Aorta (tissue), 5 donors: ENCODE measurements at places on chromosomes 3 and 15.
A peak's percentile ranks its signal among the peaks of the same experiment; 100 is the strongest.

- no peak for DNase-seq
Measured at GRCh38 chr15:73687351-73687750, 3.2 kb downstream of the CD276 start.

GRCh38 chr15:43239732-43240491, 19.1 kb upstream of the EPB42 start:
- DNase-seq, result no peak

DNA sequence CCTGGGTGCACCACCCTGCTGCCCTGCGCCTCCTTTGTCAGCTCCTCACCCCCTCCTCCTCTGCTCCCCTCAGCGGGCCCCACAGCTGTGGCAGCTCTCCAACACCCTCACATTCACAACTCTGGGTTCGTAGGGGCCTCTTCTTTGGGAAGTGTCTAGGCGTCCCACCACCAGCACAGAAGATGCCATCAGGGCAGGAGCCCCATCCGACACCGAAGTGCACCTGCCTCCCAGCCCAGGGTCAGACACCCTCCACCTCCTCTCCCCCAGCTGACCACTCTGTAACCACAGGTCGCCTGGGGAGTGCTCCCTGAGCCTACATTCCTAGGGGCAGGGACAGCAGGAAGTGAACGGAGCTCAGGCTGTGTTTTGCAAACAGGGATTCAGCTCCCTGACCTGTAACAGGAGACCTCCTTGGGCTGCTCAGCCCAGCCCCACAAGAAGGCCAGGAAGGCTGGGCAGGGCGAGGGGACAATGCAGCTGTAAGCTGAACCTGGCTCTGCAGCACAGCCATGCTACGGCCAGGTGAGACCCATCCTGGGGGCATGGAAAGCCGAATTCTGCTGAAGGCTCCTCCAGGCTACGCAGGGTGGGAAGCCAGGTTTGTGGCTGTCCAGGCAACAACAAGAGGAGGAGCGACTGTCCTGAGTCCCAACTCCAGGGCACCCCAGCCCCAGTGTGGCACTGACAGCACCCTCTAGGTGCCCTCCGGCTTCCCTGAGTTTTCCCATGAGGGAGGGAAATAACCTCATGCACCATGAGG, 269.0 kb downstream of the GOLGA6L6 start:
- no peak for DNase-seq

GRCh38 chr3:122415762-122416654, at the start of gene WDR5B:
TSS of gene WDR5B (minus strand) at chr3:122416062. CDS start at chr3:122415528, 534 bp downstream.
- DNase-seq, result peak; percentile 99

DNA sequence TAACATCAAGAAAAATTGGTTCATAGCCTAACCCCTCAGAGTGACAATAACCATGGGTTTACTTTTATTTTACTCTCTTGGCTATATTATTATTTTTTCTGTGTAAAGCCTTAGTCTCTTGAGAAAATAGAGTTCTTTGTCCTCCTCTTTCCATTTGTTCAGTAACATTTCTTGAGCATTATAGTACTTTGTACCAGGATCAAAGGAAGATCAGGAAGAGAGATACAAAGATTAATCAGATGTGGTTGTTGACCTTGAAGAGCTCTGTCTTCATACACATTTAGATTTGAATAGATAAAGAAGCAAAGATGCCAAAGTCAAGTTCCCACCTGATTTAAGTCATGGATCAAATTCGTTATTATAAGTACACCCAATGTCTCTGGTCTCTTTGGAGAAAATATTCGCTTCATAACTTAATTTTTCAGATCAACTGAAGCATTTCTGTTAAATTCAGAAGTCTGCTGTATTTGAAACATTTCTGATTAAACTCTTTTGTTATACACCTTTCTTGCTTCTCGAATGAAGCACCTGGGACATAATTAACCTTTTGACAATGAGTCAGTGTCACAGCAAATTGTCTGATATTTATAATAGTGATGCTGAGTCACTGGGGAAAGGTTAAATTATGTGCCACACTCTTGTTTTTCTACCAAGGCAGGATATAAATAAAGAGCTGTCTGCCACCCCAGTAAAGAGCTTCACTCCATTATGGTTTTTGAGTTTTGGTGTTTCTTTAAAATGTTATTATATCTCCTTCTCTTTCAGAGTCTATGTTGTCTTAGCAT, 100.2 kb downstream of the GHSR start:
- no peak for DNase-seq

DNA sequence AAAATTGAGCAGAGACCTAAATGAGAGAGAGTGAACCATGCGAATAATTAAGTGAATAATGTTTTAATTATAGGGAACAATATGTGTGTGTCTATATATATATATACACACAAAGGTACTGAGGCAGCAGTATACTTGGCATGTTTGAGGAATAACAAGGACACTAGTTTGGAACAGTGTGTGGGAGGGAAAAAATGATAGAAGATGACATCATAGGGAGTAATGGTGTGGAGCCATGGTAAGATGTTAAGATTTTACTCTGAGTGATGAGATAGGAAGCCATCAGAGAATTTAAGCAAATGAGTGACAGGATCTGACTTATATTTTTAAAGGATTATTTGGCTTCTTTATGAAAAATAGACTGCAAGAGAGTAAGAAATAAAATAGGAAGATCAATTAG, 29.1 kb downstream of the DTWD1 start:
- no peak for DNase-seq

DNA sequence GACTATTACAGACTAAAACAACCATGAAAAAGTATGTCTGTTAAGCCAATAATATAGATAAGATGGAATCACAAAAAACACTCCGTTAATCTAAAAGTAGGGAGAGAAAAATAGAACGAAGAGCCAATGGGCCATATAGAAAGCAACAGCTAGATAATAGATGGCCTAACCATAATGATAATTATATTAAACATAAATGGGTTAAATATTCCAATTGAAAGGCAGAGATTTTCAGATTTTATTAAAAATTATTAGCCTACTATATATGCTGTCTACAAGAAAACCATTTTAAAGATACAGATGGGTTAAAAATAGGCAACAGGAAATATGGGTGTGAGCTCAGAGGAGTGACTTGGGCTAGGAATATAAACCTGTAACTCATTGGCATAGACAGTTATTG, 76.3 kb downstream of the ATP8B4 start:
- DNase-seq, result no peak

DNA sequence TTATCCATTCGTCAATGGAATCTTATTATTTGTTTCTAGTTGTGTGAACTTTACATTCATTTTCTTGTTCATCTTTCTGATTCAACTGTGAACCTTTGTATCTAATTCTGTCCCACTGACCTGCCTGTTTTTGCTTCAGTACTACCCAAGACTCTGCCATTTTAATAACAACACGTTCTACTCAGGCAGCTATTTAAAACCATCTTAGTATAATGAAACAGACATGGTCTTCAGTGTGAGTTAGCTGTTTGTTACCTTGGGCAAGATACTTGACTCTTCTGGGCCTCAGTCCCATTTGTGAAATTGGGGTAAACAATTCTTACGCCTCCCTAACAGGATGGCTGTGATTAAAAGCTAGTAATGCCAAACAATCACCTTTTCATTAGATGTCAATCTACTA, 1.6 kb downstream of the BTBD1 start:
- no peak for DNase-seq

- no peak for DNase-seq
Measured at GRCh38 chr3:124401843-124402242, 328.4 kb upstream of the UMPS start.

DNA sequence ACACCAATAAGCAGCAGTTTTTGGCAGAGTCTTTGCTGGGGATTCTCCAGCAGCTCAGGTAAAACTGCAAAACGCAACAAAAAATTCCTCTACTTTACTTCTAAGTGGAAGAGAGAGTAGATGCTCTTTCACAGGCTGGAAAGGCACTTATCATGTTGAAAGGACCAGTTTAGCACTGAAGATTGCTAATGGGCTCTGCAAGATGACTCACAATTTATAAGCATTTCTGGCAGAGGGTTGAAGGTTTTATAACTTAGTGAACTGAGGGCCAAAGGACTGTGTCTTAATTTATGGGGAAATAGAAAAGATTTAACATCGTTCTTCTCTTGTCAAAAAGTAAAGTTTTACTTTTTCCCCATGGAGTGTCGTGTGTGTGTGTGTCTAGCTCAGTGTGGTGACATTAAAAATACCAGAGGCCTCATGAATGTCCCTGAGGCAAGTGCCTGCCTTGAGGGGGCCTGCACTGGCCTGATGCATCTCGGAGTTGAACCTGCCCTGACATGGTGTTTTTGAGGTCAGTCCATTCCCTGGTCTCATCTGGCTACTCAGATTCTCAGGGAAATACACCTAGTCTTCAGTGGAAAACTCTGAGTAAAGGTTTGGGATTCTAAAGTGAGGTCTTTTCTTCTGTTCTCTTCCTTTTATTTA, 1092.0 kb downstream of the NAALADL2 start:
- no peak for DNase-seq

DNA sequence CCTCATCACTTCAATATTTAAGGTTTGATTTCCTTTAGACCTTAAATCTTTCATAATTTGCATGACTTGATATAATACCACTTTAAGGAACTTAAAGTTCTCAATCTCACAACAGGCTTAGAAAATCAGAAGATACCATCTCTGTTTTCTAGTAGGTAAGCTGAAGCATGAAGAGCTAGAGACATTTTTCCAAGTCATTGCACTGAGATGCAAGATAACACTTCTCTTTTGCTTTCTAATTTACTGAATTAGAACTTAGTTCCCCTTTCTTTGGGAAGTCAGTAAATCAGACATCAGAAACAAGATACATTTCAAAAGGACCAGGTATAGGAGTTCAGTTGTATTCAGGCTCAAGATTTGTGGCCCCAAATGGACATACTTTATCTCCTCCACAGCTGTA, 79.7 kb downstream of the DZIP3 start:
- no peak for DNase-seq

DNA sequence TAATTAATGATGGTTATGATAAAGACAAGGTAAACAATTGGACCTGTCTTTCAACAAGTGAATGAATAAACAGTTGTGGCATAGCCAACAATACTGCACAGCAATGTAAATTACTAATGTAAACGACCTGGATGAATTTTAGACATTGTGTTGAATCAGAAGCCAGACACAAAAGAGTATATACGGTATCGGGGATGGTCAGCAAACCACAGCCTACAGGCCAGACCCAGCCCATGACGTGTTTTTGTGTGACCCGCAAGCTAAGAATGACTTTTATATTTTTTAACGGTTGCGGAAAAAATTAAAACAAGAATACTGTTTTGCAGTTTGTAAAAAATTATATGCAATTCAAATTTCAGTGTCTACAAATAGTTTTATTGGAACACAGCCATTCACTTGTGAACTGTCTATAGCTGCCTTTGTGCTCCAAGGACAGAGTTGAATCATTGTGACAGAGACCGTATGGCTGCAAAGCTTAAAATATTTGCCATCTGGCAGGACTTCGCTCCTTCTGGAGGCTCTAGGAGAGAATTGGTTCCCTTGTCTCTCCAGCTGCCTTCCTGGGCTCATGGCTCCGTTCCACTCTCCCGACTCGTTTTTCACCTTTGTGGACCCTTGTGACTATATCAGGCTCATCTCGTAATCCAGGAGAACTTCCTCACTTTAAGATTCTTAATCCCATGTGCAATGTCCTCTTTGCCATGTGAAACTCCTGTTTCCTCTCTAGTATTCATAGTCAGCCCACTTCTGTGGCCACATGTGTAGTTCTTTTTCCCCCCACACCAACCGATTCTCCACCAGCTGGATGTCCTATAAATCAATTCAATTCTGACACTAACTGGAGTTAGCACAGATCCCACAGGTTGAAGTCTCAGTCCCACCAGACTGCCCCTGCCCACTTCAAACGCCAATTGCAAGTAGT, 72.7 kb downstream of the CMTM8 start:
- DNase-seq, result no peak

- DNase-seq, result no peak
Measured at GRCh38 chr3:127011270-127011992, 28.5 kb downstream of the PLXNA1 start.

GRCh38 chr15:45177285-45177684, 10.5 kb downstream of the SHF start:
- DNase-seq, result no peak

DNA sequence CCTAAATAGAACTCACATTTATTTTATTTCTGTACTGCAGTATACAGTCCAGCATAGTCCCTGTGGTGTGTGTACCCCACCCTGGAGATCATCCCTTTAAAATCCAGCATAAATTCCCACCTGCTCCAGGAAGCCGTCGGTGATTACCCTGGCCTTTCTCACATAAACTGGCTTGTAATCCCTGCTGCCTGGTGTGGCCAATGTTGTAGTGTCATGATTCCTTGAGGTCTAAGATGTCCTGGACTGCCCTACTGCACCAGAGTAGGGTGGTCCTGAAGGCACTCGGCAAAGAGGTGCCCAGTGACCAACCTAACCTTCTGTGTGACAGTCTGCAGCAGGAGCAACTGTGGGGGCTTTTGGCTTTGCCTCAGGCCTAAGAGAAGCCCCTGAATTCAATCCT, 58.9 kb downstream of the ITGA11 start:
- DNase-seq, result no peak

DNA sequence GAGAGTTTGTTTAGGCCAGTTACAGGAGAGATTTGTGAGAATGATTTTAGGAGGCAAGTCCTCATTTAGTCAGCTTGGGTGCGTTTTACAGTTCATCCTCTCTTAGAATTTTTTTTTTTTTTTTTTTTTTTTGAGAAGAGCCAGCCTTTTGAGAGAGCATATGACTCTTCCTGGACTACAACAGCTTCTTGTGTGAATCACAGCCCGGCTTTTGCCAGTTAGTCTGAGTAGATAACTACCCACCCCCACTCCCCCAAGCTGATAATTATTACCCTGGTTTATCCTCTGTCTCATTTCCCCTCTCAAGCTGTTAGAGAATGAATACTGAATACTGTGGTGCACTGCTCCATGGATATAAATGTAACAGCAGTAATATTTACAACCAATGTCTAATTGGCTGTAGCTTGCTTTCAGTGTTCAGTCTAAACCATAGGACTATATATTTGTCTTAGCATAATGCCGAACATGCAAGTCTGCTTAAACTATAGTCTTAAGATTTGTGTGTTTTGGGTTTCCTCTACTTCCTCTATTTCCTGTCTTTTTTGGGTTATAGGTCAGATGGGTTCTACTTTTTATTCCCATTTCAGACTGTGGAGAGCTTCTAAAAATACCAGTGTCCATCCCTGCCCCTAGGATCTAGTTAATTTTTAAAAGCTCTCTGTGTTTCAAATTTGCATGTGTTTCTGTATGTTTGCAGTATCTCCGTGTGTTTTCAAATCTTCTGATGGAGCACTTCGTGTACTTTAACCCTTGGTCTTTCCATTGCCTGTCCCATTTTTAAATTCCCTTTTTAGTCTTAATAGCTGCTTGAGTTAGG, 8.0 kb downstream of the CHD2 start:
- no peak for DNase-seq

GRCh38 chr3:99669879-99670555, 31.6 kb downstream of the COL8A1 start:
- DNase-seq, result no peak

DNA sequence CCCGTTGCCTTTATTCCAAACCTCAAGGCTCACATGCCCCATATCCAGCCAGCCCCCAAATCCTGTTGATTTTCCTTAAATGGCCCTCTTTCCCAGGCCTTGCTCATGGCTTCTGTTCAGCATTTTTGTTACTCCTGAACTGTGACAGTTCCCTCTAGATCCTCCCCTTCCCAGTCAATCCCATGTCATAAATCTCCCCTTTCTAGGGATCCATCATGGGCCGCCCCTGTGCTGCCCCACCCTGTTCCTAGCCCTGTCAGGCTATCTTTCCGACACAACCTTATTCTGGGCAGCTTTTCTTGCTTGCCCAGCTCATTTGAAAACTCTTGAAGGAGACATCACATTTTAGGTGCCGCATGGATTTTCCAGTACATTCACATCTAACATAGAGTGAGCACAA, 84.8 kb downstream of the TLE3 start:
- DNase-seq, result no peak

- no peak for DNase-seq
Measured at GRCh38 chr3:188108703-188109412, 45.1 kb upstream of the LPP start.

GRCh38 chr3:54171951-54172350, 49.6 kb downstream of the CACNA2D3 start:
- DNase-seq, result no peak
